ENCODE measurements at places on chromosomes 1 and 21.

DNA sequence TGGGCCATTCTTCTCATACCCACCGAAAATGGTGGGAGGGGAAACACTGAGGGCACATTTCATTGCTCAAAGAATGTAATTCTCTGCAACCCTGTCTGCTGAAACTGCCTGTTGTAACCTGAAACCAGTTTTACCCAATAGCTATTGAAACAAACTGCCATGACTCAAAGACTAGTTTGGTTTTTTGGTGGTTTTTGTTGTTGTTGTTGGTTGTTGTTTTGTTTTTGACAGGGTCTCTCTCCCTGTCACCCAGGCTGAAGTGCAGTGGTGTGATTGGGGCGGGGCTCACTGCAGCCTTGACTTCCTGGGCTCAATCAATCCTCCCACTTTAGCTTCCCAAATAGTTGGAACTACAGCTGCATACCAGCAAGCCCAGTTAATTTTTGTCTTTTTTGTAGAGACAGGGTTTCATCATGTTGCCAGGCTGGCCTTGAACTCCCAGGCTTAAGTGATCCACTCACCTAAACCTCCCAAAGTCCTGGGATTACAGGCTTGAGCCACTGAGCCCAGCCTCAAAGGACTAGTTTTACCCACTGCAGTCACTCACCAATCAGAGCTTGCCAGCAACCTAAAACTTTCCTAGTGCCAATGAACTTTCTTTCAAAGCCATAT lies 2.1 kb upstream of the IPP start:
- DNase-seq: no peak

GRCh38 chr1:116999596-116999995 lies 2.0 kb upstream of the CD101 start:
- no peak for DNase-seq

- DNase-seq: no peak
Measured at GRCh38 chr1:200310824-200311223, 99.0 kb downstream of the ZNF281 start.

- DNase-seq: no peak
Measured at GRCh38 chr21:34223376-34223775, 140.4 kb upstream of the KCNE2 start.

DNA sequence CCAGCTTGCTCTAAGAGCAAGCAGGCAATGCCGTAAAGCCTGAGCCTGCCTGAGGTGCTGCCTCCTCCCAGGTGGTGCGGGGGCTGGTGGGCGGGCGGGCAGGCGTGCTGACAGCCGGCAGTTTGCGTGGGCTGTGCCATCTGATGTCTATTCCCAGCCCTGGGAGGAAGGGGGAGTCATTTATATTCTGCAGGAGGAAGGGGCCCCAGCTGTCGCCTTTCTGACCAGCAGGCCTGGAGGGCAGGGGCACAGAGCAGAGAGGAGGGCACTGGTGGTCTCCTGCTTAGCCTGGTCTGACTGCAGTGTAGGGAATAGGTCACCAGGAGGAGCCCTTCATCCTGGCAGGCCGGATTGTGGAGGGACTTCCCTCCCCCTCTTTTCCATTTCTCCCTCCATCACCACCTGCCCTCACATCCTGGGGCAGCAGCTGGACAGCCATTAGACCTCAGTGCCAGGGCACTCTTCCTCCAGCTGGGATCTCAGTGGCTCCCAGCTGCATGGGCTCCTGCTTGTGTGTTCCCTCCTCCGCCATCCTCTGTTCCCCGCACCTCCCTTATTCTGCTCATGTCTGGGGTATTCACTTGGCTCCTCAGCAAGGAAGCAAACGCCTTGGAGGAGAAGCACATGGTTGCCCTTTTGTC lies 4.4 kb downstream of the CYB561D1 start:
- DNase-seq: no peak

DNA sequence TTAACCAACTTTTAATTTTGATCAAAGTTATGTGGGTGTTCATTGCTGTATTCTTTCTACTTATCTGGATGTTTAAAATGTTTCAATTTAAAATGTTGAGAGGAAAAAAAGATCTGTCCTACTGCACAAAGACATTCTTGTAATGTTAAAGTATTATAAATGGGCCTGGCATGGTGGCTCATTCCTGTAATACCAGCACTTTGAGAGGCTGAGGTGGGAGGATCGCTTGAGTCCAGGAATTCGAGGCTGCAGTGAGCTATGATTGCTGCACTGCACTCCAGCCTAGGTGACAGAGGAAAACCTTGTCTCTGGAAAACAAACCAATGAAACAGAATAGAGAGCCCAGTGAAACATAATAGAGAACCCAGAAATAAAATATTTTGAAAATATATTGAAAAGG lies 65.5 kb upstream of the LRRC8B start:
- DNase-seq: no peak

- no peak for DNase-seq
Measured at GRCh38 chr1:237149857-237150256, 107.9 kb downstream of the RYR2 start.

DNA sequence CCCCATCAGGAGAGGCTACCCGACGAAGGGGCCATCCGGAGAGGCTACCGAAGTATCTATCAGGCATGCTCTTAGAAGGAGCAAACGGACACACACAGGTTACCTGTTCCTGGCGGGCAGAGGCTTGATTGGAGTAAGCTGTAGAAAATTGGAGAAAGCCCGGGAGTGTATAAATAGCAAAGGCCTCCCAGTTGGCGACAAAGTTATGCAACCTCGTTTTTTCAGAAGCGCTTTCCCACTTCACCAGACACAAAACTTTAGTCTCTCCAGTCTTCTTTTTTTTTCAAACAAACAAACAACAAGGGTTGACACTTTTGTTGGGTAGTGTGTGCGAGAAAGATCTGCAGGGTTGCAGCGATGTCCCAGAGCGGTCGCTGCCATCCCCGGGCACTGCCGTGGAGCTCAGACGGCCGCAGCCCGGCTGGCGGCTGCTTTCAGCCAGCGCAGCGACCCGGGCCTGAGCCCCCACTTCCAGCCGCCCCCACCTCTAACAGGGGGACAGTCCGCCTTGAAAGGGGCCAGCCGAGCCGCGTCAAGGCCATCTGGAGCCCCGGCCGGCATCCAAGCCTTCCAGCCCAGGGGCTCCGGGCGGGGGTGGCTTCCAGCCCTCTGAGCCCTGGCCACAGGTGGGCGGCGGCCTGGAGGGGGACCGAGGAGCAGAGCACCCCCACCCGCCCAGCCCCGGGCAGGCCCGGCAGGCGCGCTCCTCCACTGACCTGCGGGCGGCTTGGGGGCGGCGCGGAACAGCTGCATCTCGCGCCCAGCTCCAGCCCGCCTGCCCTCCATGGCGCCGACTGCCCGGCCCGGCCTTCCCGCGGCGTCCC lies 616 bp downstream of the MCOLN3 start:
- no peak for DNase-seq

DNA sequence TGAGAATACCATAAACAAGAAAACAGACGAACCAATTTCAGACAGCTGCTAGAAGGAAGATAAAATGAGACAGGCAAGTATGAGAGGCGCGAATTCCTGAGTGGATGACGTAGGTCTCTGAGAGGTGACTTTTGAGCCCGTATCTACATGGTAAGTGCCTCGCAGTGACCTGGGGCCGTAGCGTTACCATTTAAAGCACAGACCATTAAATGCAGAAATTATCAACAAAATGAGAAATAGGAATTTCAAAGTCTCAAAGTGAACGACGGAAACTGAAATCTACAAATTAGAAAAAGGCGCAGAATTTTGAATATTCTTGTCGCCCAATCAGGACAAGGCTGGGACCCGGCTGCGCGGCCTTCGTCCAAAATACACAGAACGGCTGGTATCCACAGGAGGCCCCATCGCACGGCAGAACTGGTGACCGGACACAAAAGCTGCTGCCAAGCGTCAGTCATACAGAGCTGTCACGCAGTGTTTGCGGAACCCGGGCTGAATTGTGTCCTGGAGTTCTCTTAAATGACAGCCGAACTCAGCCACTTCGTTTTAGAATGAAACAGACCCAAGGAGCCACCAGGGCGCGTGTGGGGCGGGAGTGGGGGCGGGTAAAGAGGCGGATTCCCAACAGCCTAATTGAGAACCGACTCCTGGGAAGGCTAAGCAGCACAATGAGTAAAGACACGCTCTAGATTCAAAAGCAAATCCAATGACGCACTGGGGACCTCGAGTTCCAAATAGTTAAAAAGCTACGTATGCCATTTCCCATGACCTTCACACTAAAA lies 13.8 kb upstream of the BOLA1 start:
- DNase-seq: no peak

GRCh38 chr1:42453386-42453785 lies 2.4 kb downstream of the ZMYND12 start:
- no peak for DNase-seq

GRCh38 chr1:115547696-115548095 lies 94.1 kb upstream of the VANGL1 start:
- DNase-seq: no peak

DNA sequence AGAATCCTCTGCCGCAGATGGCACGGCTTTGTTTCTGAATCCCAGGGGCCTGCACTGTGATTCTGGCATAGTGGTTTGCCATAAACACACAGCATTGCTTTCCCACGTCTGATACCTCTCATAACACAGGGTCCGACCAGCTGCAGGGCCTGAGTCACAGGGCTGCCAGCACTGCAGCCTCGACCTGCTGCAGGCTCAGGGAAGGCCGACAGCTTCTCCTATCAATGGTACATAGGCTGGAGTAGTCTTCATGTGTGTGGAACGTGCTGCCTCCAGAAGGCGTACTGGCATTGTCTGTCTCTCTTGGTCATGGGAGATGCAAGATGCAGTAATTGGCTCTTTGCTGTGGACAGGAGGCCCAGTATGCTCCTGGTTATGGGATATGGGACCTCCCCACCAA lies 53.5 kb upstream of the PDE9A start:
- no peak for DNase-seq

GRCh38 chr1:247294282-247294681 lies 37.4 kb downstream of the ZNF496 start:
- no peak for DNase-seq

DNA sequence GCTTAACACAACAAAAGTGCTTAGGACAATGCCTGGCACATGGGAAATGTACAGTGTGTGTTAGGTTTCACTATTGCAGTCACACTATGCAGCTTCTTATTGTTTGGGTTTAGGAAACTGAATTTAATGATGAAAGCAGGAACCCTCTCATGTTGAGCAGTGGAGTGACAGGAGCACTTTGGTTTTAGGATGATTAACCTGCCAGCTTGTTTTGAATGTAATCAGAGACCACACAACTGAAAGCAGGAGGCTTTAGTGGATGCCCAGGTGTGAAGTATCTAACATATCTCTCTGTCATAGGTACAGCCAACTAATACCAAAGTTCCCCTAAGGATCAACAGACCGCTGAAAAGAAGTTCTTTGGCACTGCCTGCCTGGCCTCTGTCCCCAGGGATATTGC lies 406.9 kb upstream of the USP24 start:
- DNase-seq: no peak

GRCh38 chr1:30388386-30388785 lies 335.0 kb downstream of the MATN1 start:
- DNase-seq: no peak

GRCh38 chr1:228929476-228930027 lies 194.3 kb downstream of the RHOU start:
- no peak for DNase-seq

DNA sequence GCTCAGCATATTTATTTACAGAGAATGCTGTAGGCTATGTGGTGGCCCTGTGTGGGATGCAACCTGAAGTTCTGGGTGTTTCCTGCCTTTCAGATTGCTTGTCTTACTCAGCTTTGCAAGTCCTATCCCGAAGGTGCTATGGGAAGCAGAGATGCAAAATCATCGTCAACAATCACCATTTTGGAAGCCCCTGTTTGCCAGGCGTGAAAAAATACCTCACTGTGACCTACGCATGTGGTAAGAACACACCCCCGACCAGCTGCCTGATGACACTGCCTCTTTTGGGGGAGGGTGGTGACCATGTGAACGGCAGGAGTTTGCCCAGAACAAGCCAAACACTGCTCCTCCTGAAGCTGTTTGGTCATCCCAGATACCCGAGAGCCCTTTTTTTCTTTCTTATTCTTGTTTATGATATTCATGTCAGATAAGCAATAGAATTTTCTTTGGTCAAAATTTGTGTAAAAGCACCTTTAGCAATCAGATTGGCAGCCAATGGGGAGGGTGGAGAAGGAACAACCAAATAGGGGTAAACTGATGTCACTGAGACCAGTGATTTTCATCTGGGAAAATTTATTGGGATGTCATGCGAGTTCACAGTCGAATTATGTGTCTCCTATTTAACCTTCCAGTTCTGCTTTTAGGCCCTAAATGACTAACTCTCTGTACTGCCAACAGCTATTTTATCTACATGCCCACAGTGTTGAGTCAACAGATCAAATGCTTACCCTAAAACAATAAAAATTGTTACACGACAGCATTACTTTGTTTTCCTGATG lies 82.6 kb downstream of the EVA1C start:
- DNase-seq: no peak

GRCh38 chr21:27277110-27277509 lies 310.2 kb upstream of the ADAMTS5 start:
- DNase-seq: no peak

DNA sequence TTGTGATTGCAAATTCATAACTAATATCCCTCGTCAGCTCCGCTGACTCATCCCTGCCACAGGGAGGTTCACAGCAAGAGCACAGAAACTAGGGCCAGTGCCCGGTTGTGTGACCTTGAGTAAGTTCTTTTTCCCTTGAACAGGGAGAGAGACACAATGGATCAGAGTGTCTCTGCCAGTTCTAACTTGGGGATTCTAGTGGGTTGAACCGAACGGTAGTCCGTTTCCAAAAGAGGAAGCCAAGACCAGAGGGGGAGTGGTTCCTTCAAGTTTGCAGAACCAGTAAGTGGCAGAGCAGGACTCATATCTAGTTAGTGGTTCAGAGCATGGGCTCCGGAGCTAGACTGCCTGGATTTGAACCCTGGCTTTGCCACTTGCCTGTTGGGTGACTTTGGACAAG lies 4.9 kb upstream of the SHISA4 start:
- no peak for DNase-seq

GRCh38 chr1:71086331-71086730 lies 5.5 kb upstream of the ZRANB2 start:
- no peak for DNase-seq

- DNase-seq: no peak
Measured at GRCh38 chr21:16676391-16676790, 836.5 kb upstream of the CXADR start.

GRCh38 chr1:63804829-63805484 lies 31.1 kb downstream of the ROR1 start:
- DNase-seq: no peak

DNA sequence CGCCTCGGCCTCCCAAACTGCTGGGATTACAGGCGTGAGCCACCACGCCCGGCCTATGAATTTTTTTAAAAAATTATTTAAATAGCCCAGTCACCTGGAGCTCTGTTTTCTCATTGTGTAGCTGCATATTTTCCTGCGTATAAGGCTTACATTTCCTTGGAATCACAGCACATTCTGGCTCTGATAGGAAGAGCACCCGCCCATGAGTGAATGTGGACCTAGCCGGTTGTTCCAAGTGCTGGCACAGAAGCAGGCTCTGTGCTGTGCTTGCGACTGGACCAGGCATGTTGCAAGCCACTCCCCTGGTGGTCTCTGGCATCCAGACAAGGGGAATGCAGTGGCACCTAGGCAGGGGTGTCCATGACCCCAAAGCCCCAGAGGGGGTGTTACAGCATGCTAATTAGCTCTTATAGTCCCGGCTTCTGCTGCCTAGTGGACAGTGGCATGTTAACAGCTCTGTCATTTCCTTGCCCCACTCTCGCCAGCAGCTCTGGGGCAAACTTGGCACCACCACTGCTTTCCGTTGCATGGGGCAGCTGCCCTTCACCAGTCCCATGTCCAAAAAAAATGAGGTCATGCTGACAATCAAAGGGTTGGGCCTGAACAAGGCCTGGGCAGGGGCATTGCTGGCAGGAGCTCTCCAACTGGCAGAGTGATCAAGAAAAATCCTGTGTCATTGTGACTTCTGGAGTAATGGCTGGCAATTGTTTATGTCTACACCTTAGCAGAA lies 5.2 kb upstream of the VTCN1 start:
- DNase-seq: no peak

All from activated CD4-positive, alpha-beta T cell treated with anti-CD3 and anti-CD28 coated beads for 24 hours (primary cell).